ENCODE measurements at places on chromosomes 1 and 21. TPM values are rescaled to one million over a fixed set of nuclear protein-coding genes. Genes with fewer than 3 reads are reported as not detected.

PCSK9 gene
- 1.1 TPM for total RNA-seq

C1orf185 gene
- 6.6 TPM for total RNA-seq

RNF207 gene
- total RNA-seq, result 20.1 TPM

DCDC2B gene
- 0.81 TPM for total RNA-seq

MTMR11 gene
- 50.4 TPM for total RNA-seq

WNT2B gene
- total RNA-seq, result 10.6 TPM

S100A9 gene
- 10.7 TPM for total RNA-seq

FLG2 gene
- 0.31 TPM for total RNA-seq

GRCh38 chr1:239811211-239811885 is 280.3 kb upstream of the FMN2 start:
- no peak for DNase-seq

- peak; percentile 48 for DNase-seq
These were observed 120.2 kb upstream of the SLC45A1 start for GRCh38 chr1:8197493-8198282.

DNA sequence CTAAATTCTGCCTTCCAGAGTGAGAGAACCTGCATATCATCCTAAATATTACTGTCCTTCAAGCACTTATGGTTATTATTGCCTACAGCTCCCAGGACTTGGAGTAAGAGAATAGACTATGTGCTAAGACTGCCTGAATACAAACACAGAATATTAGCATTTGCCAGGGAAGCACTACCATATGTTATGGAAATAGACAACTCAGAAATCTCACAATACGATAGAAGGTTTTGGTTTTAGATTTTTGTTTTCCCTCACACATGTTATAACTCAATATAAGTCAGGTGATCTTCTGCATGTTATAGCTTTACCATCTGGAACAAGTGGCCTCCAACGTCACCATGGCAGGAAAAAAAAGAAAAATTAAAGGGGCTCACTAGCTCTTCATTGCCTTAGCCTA is 413.9 kb downstream of the LRRIQ3 start:
- no peak for DNase-seq

DNA sequence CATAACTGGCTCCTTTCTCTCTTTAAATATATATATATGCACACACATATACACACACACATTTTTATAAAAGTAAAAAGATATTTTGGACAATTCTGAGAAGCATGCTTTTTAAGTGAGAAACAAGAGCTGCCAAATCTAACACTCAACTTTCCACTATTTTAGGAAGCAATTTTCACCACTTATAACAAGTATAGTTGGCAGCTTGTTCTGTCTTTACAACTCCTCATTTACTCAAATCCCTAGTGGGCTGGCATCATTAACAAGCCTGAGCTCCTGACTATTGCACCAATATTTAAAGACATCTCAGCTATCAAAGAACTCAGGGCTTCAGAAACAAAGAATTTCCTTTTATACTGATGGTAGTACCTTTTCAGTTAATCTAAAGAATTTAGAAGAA is 76.6 kb downstream of the RAB3GAP2 start:
- no peak for DNase-seq

DNA sequence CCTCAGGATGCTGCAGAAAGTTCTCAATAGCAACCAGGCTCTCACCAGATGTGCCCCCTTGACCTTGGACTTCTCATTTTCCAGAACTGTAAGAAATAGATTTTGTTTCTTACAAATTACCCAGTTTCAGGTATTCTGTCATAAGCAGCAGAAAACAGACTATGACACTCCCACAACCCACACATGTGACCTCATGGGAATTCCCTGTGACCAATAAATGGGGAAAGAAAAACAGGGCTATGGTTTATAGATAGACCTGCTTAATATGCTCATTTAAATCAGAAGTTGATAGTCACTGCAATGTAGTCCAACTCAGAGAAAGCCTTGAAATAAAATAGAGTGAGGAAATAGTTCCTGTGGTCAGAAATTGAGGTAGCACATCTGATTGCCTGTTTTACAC is 380.9 kb upstream of the PTBP2 start:
- no peak for DNase-seq

DNA sequence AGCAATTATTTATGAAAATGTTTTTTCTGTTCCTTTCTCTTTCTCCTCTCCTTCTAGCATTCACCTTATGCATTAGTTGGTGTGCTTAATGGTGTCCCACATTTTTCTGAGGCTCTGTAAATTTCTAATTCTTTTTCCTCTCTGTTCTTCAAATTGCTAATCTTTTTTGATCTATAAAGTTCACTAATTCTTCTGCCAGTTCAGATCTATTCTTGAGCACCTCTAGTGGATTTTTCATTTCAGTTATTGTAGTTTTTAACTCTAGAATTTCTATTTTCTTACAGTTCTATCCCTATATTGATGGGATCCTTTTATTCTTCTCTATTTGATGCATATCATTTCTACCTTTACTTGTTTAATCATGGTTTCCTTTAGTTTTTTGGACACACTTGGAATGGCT is 22.4 kb downstream of the CFAP57 start:
- no peak for DNase-seq

DNA sequence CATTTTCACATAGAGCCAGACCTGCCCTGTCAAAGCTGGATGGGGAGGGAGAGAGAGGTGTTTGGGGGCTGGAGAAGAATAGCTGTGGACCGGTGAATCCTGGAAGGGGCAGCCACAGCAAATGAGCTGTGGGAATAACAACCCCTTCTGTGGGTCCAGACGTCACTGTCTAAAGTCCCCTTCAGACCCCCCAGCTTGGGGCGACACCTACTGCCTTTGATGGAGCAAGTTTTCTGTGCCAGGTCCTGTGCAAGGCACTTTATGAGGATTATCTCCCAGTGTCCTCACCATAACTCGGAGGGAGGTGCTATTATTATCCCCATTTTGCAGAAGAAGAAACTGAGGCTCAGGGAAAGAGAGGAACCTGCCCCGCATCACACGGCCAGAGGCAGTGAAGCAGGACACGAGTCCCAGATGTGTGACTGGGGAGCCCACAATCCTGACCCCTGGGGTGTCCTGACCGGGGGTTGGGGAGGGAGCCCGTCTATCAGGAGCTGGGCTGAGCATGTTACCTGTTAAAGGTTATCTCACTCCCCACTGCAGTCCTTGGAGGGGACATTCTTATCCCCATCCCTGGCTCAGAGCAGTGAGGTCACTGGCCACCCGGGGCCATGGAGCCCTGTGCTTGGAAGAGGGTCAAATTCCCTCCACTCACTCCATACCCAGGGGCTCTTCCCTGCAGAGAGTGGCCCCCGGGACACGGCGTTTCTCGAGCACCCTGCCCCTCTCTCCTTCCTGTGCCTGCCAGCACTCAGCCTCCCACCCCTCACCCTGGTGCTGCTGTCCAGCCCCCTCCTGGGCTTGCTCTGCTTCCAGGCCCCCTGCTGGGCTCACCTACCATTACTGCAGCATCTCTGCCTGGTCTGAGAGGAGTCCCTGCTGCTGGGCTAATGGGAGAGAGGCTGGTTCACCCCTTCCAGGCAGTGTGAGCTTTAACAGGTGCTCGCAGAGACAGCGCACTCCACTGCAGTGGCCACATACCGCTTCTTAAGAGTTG is 132.9 kb downstream of the PTPRU start:
- no peak for DNase-seq

GRCh38 chr1:107622966-107623365 is 342.0 kb downstream of the VAV3 start:
- no peak for DNase-seq

Data from testis (tissue), 5 donors.